Hippocampal formation (tissue), 2 donors: ENCODE measurements at places on chromosomes 2 and 18.

- no peak for DNase-seq
These were observed 965.2 kb upstream of the FANCL start for GRCh38 chr2:59206361-59206760.

- no peak for DNase-seq
These were observed 1319.3 kb upstream of the CDH2 start for GRCh38 chr18:29496152-29496680.

DNA sequence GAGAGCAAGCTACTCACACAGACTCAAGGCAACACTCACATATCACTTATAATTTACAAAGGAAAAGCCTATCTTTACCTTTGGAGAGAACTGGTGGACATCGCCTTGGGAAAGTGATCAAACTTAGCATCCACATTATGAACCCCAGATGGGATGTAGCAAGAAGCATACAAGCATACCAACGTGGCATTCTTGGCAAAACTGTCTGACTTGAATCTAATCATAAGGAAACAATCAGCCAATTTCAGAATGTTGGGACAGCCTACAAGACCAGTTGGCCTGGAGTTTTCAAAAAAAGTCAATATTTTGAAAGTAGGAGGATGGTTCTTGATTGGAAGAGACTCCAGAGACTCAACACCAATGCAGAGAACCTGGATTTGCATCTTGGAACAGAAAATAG lies 79.1 kb upstream of the PMAIP1 start:
- no peak for DNase-seq

DNA sequence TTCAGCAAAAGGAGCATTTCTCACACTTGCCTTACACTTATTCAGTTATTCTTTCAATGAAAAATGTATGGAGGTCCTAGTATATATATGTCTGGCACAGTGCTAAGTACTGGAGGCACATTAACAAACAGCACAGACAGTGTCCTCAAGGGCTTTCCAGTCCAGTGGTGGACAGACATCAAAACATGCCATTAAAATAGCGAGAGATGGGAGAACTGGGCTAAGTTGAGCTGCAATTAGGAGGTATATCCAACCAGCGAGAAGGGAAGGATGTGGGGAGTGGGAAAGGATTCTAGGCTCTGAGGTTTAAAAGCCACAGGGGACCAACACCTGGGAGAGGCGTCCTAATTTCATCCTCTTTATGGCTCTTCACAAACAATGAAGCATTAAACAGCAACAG lies 127.5 kb upstream of the TTC39C start:
- DNase-seq, result no peak

DNA sequence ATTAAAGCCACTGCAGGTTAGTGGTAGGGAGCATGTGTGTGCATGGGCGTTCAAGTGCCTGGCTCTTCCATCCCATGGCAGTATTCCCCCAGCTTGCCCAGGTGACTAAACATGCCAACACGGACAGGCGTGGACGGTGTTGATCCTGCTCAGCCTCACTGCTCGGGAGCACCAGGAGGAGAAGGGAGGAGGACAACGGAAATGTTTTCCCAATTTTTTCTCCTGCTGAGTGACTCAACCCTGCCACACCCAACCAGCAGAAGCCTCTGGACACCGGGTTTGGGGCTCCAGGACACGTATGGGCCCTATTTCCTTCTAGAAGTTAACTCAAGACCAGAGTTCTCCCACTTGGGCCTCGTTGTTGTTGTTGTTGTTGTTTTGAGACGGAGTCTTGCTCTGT lies 139.1 kb downstream of the CYP26B1 start:
- no peak for DNase-seq

DNA sequence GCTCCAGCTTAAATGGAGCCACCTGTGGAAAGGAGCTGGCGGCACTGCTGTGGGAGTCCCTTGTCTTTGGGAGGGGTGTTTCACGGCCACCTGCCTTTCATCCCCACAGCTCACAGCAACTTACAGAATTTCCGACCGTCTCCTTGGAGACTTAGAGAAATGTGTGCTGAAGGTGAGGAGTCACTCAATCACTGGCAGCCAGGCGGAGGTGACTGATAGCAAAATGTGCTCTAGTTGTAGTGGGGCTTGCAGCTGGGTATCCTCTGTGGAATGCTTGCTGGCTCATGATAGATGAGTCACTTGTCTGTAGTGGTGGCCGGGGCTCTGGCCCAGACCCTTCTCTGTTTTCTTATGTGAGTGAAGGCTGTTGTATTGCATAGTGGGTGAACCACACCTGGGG lies 110.7 kb downstream of the SH3RF3 start:
- DNase-seq, result no peak

DNA sequence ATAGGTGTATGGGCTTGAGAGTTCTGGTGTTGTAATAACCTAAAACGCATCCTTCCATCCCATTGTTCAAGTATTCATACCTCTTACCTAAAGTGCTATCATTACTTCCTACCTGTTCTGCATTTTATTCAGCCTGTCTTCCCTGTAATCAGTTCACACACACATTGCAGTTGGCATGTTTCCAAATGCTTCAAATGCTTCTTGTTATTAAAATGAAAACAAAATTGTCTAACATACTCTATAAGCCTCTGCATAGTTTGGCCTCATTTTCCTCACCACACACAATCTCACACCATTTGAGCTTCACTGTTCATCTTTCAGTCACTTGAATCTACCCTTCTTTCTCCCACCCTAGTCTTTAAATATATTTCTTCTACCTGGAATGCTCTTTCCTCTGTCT lies 1178.2 kb upstream of the NRXN1 start:
- DNase-seq, result no peak

- DNase-seq, result no peak
These were observed 1.1 kb upstream of the IMP4 start for GRCh38 chr2:130341562-130342019.
